Naive thymus-derived CD8-positive, alpha-beta T cell (primary cell): ENCODE measurements at places on chromosomes 5 and 9. TPM values are rescaled to one million over a fixed set of nuclear protein-coding genes. Genes with fewer than 3 reads are reported as not detected.

GRCh38 chr5:37580106-37580505 is 201.0 kb downstream of the WDR70 start:
- DNase-seq = no peak
- no peak overlapping the region for H3K27ac ChIP-seq
- peaks cover 11% of the 10 kb centered on the region for H3K4me1 ChIP-seq
- H3K27me3 ChIP-seq = no peaks in the 10 kb centered on the region

Gene FRMPD1
- total RNA-seq = not detected

Gene IFT74
- total RNA-seq = 13.2 TPM

GRCh38 chr5:111681414-111682120 is 75.4 kb downstream of the NREP start:
- DNase-seq = no peak
- no peak overlapping the region for H3K27ac ChIP-seq
- H3K4me1 ChIP-seq = no peaks in the 10 kb centered on the region
- H3K4me3 ChIP-seq = no peak overlapping the region

- peak overlapping the region; percentile 58 for H3K27ac ChIP-seq
- H3K4me1 ChIP-seq = peaks cover 19% of the 10 kb centered on the region
- H3K36me3 ChIP-seq = peaks cover 77% of the 10 kb centered on the region
- no peak for DNase-seq
- no peaks in the 10 kb centered on the region for H3K27me3 ChIP-seq
- no peak overlapping the region for H3K4me3 ChIP-seq
Observed at GRCh38 chr5:14715481-14715880, 51.0 kb downstream of the OTULIN start.

Gene SLC9A3
- 2.6 TPM for total RNA-seq

Gene FUT7
- not detected for total RNA-seq

Gene PCDHGA10
- total RNA-seq = 0.41 TPM

DNA sequence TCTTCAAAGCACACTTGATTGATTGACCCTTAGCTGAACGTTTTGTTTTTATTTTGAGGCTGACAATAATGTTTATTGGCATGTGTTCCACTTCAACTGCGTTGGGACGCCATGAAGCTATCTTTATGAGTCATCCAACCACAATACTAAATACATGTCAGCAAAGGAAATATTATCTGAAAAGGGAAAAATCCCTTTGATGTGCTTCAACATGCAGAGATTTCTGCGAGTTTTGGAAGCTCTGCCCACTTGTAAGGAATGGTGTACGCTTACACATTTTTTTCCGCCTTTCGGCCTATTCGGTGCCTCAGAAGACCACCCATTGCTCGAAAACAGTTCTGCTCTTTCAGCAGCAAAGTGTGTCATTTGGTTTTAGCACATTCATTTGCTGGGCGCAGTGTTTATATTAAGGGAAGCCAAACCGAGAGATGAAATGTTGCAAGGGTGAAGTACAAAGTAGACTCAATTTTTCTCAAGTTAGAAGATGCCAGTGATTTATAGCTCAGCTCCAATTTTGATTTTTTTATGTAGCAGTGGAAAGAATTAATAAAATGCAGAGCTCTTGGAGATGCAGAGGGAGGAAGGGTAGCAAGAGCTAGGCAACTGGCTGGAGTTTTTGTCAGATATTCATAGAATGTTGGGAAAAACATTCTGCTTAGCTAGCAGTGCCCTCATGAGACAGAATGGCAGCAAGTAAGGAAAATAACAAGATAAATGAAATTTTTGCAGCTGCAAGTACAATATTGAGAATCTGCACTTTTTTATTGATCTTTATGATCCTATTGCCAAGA is 68.9 kb downstream of the PRDM6 start:
- DNase-seq = no peak
- H3K27me3 ChIP-seq = peaks cover 4% of the 10 kb centered on the region
- no peaks in the 10 kb centered on the region for H3K4me1 ChIP-seq

Gene GPR151
- total RNA-seq = not detected

Gene GDF9
- total RNA-seq = 1.2 TPM

DNA sequence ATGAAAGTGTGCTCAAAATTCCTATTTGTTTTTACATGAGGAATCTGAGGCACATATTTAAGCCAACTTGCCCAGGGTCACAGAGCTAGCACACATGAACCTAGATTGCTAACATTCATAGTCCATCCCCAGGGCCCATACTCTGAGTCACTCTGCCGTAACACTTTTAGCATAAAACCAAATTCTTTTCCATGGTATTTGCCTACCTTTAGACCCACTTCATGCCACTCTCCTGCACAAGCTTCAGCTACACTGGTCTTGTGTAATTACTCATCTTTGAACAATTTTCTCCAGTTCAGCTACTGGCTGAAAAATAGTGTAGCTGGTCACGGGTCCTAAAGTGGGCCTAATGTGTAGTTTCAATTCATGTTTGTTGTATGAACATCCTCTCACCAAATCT is 200.7 kb downstream of the SLC12A2 start:
- H3K27ac ChIP-seq = no peak overlapping the region
- no peak for DNase-seq
- H3K4me3 ChIP-seq = no peak overlapping the region
- H3K36me3 ChIP-seq = no peaks in the 10 kb centered on the region
- H3K4me1 ChIP-seq = no peaks in the 10 kb centered on the region

Gene RMRP
- total RNA-seq = 14,495 TPM

DNA sequence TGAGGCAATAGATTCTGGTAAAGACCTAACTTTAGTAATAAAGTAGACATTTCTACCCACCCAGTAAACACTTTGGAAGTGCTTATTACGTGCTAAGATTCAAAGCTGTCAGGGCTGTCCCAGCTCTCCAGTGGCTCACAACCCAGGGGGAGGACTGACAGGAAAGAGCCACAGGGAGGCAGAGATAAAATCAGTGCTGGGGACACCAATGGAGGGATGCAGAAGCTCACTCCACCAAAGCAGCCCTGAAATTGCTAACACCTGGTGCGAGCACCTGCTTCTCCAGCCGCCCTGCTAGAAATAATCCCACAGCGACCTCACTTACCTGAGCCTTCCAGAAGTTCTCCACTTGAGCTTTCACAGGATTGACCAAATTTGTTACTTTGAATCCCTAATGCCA is 501.0 kb downstream of the BNC2 start:
- no peak for DNase-seq
- H3K4me3 ChIP-seq = no peak overlapping the region

- H3K36me3 ChIP-seq = no peaks in the 10 kb centered on the region
- H3K4me1 ChIP-seq = no peaks in the 10 kb centered on the region
- no peaks in the 10 kb centered on the region for H3K27me3 ChIP-seq
- no peak for DNase-seq
- H3K4me3 ChIP-seq = no peak overlapping the region
Observed at GRCh38 chr5:123752552-123753179, 240.7 kb downstream of the CSNK1G3 start.

DNA sequence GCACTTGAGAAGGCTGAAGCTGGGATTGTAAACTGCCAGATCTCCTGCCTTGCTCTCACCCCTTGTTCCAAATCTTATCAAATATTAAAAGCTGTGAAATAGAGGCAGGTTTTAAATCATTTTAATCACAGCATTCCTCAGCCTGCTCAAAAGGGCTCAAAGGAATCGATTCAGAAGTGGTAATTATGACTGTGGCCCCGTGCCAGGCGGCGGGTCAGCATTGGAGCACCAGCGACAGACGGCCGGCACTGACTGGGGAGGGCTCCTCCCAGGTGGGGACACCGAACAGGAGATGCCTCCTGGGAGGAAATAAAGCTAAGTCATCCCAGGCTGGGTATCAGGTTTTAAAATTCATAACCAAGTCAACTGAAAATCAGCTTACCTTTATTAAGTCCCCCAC is 66.7 kb downstream of the KCNIP1 start:
- peaks cover 15% of the 10 kb centered on the region for H3K27me3 ChIP-seq
- no peaks in the 10 kb centered on the region for H3K36me3 ChIP-seq
- no peak overlapping the region for H3K27ac ChIP-seq

GRCh38 chr9:133819923-133820322 is 81.8 kb upstream of the SARDH start:
- no peaks in the 10 kb centered on the region for H3K27me3 ChIP-seq
- peaks cover 4% of the 10 kb centered on the region for H3K4me1 ChIP-seq
- no peaks in the 10 kb centered on the region for H3K36me3 ChIP-seq
- no peak overlapping the region for H3K27ac ChIP-seq
- H3K4me3 ChIP-seq = no peak overlapping the region

Gene PRLR
- not detected for total RNA-seq

- no peak for DNase-seq
- H3K27ac ChIP-seq = no peak overlapping the region
- H3K4me3 ChIP-seq = no peak overlapping the region
- H3K27me3 ChIP-seq = no peaks in the 10 kb centered on the region
Observed at GRCh38 chr5:101966476-101966875, 329.6 kb downstream of the SLCO4C1 start.
